ENCODE measurements at places on chromosomes 3 and 15.

GRCh38 chr3:14254812-14255702 is 76.4 kb downstream of the LSM3 start:
- DNase-seq, result no peak

GRCh38 chr3:96677156-96677555 is 137.2 kb upstream of the EPHA6 start:
- no peak for DNase-seq

- DNase-seq, result no peak
Observed at GRCh38 chr3:173650596-173650995, 253.1 kb downstream of the NLGN1 start.

DNA sequence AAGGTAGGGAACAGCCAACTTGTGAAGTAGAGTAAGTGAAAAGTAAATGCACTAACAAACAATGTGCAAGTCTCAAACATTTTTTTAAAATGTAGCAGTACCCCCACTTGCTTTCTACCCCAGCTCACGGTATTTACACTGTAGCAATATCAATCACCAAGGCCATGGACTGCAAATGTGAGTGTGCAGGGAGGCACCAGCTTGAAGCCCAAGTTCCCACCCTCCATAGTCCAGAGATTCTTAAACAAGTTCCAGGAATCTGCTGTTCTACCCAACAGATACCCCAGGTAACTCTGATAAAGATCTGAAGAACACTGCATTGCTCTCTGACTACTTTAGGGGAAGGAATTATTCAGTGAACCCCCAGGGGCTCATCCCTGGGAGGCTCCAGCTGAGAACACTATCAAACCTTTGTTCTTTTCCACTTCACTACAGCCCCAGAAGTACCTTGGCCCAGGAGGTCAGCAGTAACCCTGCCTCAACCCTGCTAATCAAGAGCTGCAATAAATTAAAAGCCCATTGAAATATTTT is 86.1 kb downstream of the FOXP1 start:
- no peak for DNase-seq

DNA sequence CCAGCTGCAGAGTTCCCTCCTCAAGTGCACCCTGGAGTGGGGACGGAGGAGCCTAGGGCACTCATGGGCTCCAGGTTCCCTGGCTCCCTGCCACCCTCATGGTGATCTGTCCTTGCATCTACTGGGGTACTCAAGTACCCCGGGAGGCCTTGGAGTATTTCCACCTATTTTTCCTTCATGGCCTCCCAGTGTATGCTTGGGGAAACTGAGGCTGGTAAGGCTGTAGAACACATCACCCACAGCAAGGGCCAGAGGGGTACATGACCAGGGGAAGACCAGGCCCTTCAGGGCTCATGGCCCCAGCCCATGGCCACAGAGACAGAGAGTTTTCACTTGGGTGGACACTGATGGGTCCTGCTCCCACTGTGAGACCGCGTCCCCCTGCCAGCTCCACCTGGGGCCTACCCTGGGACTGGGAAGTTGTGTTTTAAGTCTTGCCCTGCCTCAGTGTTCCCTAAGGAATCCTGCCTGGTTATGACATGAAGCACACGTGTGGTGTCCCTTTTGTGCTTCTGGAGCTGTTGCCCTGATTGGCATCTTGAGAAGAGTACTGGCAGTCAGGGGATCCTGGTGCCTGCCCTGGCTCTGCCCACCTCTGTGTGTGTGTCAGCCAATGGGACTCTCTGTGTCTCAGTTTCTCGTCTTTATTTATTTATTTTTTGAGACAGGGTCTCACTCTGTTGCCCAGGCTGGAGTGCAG is 132.8 kb downstream of the TJP1 start:
- DNase-seq, result no peak

GRCh38 chr3:63514678-63515077 is 137.8 kb upstream of the SNTN start:
- DNase-seq, result no peak

- DNase-seq, result no peak
Observed at GRCh38 chr3:159082519-159082918, 280.7 kb downstream of the MFSD1 start.

DNA sequence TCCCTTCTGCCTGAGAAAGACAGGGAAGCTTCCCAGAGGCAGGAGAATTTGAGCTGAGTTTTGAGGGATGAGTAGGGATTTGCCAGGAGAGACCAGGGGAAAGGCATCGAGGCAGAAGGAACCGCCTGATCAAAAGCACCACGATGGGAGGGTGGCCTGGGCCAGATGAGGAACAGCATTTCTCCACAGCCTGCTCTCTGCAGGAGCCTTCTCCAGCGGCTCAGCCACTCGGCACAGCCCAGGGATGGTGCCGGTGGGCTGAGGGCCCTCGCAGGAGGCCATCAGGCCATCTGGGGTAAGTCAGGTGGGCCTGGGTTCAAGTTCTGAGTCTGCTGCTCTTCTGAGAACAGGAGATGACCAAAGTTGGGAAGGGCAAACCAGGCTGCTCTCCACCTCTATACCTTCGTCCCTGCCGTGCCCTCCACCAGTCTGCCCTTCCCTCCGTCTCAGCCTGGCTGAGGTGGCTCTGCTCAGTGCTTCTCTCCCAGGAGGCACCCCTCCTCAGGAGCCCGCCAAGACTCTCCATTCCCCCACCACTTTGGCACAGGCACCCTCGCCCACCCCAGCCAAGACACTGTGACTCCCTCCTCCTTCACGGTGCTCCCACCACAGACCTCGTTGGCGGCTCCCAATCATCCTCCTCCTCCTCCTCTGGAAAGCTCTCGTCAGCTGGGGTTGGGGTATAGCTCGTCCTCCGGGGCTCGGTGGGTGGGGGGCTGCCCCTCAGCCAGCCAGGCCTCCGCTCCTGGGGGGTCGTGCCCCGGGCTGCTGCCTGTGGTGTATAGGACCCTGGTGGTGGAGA is 34.9 kb downstream of the GRIP2 start:
- DNase-seq, result no peak

- DNase-seq, result no peak
Observed at GRCh38 chr3:126965526-126966080, 17.3 kb upstream of the PLXNA1 start.

GRCh38 chr3:172074032-172074431 is 34.7 kb downstream of the FNDC3B start:
- DNase-seq, result no peak

Measured in amygdala (tissue), 56 donors.